Karpas-422 (cell line): ENCODE measurements at places on chromosomes 1 and 21. TPM values are rescaled to one million over a fixed set of nuclear protein-coding genes. Genes with fewer than 3 reads are reported as not detected.

GRCh38 chr1:177256153-177257075, 85.7 kb downstream of the BRINP2 start:
- DNase-seq = peak; percentile 74

DNA sequence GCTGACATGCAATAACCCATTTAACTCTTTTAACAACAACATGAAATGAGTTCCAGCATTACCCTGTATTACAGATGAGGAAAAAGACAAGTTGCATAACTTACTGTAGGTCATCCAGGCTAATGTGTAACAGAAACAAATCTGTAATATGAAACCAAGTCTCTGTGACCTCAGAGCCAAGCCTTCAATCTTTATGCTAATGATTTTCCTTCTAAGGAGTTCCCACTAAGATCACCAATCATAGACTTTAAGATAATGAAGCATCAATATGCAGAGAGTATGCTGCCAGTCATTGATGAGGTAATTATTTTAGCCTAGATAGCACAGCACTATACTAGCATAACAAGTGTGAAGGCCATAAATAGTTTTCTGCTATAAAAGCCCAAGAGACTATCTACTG, 35.6 kb upstream of the RNPC3 start:
- no peak for DNase-seq

DNA sequence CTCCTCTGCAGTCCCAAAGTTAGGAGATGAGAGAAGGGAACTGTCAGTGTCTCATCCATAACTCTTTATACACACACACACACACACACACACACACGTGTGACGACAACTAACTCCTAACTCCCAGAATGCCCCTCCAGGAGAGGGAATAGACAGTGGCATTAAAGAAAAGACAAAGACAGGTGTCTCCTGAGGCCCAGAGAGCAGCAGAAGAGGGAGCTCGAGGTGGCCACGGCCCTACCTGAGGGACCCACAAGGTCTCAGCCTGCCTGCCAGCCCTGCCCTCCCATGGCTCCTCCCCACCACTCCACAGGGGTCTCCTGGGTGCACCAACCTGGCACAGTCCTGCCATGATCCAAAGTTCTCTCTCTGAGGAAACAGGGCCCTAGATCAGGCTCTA, 1.6 kb upstream of the PHLDA3 start:
- no peak for DNase-seq

The ANGPTL7 gene
- total RNA-seq = not detected in 2 replicates

- no peak for DNase-seq
Measured at GRCh38 chr1:112527266-112528010, 18.7 kb downstream of the WNT2B start.

The HES3 gene
- total RNA-seq = not detected in 2 replicates

The PWP2 gene
- total RNA-seq = 0.29 and 1.0 TPM in 2 replicates

The APOBEC4 gene
- total RNA-seq = not detected in 2 replicates

GRCh38 chr1:244289991-244290785, 161.5 kb downstream of the ADSS2 start:
- no peak for DNase-seq

DNA sequence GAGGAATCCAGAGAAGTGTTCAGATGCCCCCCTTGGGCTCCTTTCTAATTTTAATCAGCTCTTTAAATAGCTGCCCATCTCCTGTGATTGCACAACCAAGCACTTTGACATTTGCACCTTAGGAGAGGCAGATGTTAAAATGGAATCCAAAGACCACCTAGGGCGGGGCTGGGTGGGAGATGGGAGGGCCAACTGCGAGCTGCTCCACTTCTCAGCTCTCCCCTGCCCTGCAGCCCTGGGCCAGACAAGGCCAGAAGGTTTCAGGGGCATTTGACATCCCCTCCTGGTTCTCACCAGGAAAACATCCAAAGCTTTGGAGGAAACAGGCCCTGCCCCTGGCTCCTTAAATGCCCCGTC, 106.9 kb downstream of the DHRS3 start:
- no peak for DNase-seq

DNA sequence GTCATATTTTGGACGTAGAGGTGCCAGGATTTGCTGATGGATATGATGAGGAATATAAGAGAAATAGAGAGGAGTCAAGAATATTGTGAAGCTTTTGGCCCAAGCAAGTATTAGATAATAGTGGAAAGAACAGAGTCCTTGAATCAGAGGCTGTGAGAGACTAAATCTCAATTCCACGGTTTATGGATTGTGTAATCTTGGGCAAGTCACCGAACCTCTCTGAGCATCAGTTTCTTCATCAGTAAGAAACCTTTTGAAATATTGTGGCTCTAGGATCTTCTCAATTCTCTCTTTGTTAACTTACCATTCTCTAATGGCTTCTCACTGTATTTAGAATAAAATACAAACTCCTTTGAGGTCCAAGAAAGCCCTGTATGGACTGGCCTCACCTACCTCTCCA, 77.6 kb downstream of the RPS6KA1 start:
- DNase-seq = no peak

DNA sequence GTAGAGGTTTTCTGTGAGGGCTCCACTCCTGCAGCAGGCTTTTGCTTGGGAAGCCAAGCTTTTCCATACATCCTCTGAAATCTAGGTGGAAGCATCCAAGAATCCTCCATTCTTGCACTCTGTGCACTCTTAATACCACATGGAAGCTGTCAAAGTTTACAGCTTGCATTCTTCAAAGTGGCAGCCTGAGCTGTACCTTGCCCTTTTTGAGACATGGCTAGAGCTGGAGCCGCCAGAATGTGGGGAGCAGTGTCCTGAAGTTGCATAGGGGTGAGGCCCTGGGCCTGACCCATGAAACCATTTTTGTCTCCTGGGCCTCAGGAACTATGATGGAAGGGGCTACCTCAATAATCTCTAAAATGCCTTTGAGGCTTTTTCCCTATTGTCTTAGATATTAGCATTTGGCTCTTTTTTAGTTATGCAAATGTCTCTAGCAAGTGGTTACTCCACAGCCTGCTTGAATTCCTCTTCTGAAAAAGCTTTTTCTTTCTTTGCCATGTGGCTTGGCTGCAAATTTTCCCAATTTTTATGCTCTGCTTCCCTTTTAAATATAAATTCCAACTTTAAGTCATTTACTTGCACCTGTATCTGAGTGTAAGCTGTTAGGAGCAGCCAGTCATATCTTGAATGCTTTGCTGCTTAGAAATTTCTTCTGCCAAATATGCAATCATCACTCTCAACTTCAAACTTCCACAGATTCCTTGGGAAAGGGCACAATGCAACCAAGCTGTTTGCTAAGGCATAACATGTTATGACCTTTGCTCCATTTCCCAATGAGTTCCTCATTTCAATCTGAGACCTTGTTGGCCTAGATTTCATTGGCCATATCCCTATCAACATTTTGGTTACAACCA, 92.1 kb upstream of the ARTN start:
- DNase-seq = no peak

- DNase-seq = peak; percentile 100
Measured at GRCh38 chr1:113904674-113905434, at the start of the genes AP4B1 and DCLRE1B. TSS of gene AP4B1 (minus strand) at chr1:113904799. CDS start at chr1:113904717, 82 bp downstream. TSS of gene DCLRE1B (plus strand) at chr1:113905326. CDS start at chr1:113905587, 261 bp downstream.

GRCh38 chr1:27779122-27779521, 6.1 kb downstream of the STX12 start:
- no peak for DNase-seq

The PLA2G2A gene
- not detected in 2 replicates for total RNA-seq

- DNase-seq = no peak
Measured at GRCh38 chr1:211781260-211781659, 49.3 kb downstream of the LPGAT1 start.

DNA sequence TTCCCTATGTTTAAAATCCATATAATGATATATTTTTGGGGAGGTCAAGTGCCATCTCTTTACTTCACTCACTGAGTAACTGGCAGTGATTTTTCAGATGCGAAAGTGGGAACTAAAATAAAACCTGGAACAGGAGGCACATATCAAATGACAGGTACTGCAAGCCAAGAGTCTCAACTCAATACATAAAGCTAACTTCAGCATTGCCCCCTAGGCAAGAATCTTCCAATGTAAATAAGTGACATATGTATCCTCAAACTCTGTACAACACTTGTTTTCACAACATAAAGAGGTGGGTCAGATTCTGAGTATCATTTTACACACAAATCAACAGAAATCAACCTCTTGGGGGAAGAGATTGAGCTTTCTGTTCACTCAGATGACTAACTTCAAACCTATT, 18.1 kb downstream of the DCAF8 start:
- DNase-seq = no peak

DNA sequence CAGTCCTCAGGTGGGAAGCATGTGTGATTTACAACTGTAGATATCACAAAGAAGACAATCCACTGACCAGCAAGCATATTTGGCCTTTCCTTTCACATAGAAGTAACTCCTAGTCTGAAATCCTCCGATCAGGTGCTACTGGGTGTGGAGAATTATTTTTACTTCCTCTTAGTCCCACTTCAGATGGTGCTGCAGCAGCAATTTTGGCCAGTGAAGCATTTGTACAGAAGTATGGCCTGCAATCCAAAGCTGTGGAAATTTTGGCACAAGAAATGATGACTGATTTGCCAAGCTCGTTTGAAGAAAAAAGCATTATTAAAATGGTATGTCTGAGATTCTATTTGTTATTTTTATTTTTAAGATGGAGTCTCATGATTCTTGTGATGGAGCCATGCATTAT, 51.0 kb downstream of the SCP2 start:
- DNase-seq = no peak

- no peak for DNase-seq
Measured at GRCh38 chr1:206550446-206550845, 43.1 kb downstream of the RASSF5 start.

GRCh38 chr1:219710529-219711194, 97.8 kb upstream of the ZC3H11B start:
- no peak for DNase-seq

The C8B gene
- total RNA-seq = not detected in 2 replicates

The NPPB gene
- total RNA-seq = not detected in 2 replicates

GRCh38 chr21:44018127-44018526, 6.0 kb downstream of the TRAPPC10 start:
- DNase-seq = no peak

DNA sequence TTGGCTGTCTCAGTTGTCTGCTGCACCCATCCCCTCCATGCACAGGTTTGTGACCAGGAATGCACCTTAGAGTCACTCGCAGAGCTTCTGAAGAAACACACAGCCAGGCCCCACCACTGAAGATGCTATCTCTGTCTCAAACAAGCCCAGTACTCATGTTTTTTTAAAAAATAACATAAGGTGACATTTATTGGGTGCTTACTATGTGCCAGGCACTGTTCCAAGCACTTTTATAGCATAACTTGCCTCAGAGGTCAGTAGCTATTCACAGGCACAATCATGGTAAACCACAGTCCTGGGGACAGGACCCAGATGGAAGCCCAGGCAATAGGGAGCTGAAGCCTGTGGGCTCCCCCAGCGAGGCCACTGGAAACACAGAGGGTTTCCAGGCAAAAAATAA, 8.8 kb upstream of the ATP13A2 start:
- DNase-seq = no peak

DNA sequence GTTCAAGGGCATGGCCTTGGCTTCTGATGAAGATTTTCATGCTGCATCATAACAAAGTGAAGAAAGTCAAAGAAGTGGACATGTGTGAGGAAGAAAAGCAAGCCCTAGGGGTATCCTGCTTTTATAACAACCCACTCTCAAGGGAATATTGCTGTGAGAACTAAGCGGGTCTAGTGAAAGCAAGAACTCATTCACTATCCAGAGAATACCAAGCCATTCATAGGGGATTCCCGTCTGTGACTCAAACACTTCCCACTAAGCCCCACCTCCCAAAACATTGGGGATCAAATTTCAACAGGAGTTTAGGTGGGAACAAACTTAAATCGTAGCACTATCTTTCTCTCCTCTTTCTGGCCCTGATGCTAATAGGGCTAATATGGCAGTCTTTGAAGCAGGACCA, 98.5 kb upstream of the CTTNBP2NL start:
- no peak for DNase-seq

The KCNQ4 gene
- total RNA-seq = 2.3 and 3.2 TPM in 2 replicates

DNA sequence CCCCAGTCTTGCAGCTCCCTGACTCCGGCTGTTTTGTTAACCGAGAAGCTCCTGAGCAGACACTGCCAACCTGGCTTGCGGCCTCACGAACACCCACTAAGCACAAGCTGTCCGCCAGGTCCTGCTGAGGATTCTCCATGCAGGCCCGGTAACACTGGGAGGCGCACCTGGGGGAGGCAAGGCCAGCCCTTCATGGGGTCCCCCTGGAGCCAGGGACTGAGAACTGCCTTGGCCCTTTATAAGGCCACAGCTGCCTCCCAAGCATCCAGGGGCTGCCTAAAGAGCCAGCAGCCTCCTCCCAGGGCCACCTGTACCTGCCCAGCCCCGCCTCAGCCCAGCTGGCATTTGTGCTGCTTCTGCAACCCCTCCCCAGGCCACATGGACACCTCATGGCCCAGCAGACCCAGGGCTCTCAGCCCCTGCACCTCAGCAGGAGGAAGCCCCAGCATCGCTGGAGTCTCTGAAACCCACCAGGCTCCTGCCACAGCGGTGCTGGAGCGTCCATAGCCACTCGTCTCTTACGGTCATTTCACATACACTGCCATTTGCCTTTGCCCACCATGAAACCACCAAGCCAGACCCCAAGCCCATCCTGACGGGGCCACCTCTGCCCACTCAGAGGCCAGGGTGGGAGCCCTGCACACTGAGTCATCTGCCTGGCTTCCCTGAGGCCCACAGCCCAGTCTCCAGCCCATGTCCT, 82.5 kb downstream of the NPHP4 start:
- no peak for DNase-seq

DNA sequence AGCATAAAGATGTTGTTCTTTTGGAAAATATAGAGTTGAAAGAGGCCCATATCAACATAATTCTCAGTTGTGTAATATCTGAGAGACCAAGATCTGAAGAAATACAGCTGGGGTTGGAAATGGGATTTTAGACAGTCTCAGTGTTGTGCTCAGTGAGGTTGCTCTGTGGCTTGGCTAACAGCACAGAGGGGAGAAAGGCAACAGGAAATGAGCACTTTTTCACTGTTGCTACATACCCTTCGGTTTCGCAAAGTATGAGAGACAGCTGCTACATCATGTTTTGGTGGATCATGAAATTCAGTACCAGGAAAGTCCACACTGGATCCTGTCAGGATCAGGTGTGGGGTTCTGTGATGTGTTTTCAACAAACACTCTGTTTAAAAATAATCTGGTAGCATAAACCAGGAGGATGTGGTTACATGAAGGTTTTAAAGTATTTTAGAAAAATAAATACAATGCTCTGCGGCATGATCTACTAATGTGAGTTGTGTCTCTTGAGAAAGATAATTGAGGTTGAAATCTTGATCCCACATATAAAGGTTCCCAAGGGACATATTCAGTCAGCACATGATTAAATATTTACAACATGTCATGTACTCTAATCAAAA, 7.0 kb upstream of the GPR88 start:
- DNase-seq = no peak

DNA sequence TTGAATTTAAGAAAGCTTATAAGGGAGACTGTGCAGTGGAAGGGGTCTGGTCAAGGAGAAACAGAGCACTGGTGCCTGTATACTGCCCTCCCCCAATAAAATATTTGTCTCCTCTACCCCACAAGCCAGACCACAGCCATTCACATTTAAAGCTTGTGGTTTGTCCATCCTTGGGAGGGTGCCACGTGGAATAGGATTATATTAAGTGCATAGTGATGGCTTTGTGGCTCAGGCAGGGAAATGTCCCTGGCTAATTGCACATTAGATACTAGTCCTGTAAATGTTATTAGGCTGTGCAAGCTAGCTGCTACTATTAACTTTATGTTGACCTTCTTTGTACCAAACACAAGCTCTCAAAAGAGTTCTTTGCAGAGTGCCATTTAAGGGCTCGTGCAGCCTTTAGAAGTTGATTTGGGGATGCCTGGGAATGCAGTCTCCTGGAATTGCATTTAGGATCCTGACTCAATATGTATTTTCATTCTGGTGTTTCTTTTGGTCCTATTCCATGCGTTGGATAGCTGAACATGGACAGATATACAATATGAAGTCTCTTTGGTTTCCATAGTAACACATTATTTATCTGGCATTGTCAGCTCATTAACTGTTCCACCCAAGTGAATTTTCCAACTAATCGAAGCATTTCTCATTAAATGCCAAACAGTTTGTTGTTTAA, 210.6 kb downstream of the ROR1 start:
- no peak for DNase-seq
